Epithelial cell of proximal tubule (primary cell): ENCODE measurements at places on chromosomes 7 and 10. TPM values are rescaled to one million over a fixed set of nuclear protein-coding genes. Genes with fewer than 3 reads are reported as not detected.

The DNAH11 gene
- total RNA-seq: 0.07 and 2.8 TPM in 2 replicates

The PON3 gene
- total RNA-seq: not detected in 2 replicates

GRCh38 chr10:14008740-14009080 lies 322.0 kb downstream of the FRMD4A start:
- DNase-seq: no peak

DNA sequence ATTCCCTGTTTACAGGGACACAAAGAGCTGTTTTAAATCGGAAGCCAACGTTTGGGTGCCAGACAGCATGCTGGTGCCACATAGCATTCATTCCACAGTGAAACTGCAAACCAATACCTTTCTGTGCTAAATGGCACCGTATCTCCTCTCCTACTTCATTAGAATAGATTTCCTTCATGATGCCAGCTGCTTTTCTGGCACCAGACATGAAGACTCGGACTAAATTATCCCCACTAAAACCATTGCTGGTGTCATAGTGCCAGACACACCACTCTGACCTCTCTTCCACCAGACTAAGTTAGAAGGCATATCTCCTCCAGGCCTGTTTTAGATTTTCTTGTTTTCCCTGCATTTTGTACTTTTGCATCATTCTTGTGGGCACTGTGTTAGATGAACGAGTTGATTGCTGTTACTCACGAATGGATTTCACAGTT lies 155.1 kb downstream of the ETV1 start:
- DNase-seq: no peak

DNA sequence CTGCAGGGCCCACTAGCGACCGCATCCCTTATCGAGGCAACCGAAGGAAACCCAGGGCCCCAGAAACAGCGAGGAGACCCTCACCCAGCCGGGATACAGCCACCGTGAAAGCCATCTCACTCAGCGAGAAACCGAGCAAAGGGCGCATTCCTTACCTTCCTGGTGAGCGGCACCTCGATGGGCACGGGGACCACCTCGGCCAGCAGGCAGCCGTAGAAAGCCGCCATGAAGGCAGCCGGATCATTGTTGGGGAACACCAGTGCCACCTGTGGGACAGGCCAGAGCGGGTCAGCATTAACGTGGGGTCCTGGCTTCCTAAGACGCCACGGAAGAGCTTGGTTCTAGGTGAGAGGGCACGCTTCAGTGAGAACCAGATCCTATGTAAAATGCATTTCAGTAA lies 263.7 kb downstream of the ZMYND11 start:
- DNase-seq: no peak
